Breast epithelium (tissue), 4 donors: ENCODE measurements at places on chromosomes 4 and X. TPM values are rescaled to one million over a fixed set of nuclear protein-coding genes. Genes with fewer than 3 reads are reported as not detected.

GRCh38 chr4:46270986-46271596, 118.8 kb downstream of the GABRA2 start:
- no peaks in the 10 kb centered on the region for H3K27me3 ChIP-seq
- H3K27ac ChIP-seq = no peak overlapping the region
- H3K4me1 ChIP-seq = no peaks in the 10 kb centered on the region
- H3K4me3 ChIP-seq = no peak overlapping the region
- no peaks in the 10 kb centered on the region for H3K36me3 ChIP-seq
- DNase-seq = no peak

DNA sequence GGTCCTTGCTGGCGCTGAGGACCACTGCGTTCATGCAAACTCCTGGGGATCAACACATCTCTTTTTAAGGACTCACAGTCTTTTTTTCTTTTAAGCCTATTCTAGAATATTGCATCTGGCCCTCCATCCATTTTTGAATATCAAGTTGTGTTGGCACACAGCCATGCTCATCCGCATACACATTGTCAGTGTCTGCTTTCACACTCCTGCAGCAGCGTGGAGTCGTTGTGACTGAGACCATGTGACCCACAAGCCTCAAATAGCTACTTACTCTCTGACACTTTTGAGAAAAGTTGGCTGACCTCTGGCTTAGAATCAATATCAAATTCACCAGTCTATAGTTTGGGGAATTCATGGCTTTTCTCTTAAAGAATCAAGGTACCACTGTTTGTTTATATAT, 191.8 kb upstream of the S100G start:
- H3K4me1 ChIP-seq = no peaks in the 10 kb centered on the region
- no peak overlapping the region for H3K4me3 ChIP-seq
- no peak for DNase-seq
- no peak overlapping the region for H3K27ac ChIP-seq

GRCh38 chrX:79630033-79631009, 263.2 kb upstream of the ITM2A start:
- no peak overlapping the region for H3K4me3 ChIP-seq
- H3K4me1 ChIP-seq = no peaks in the 10 kb centered on the region
- no peak overlapping the region for H3K27ac ChIP-seq
- DNase-seq = no peak
- no peaks in the 10 kb centered on the region for H3K36me3 ChIP-seq

DNA sequence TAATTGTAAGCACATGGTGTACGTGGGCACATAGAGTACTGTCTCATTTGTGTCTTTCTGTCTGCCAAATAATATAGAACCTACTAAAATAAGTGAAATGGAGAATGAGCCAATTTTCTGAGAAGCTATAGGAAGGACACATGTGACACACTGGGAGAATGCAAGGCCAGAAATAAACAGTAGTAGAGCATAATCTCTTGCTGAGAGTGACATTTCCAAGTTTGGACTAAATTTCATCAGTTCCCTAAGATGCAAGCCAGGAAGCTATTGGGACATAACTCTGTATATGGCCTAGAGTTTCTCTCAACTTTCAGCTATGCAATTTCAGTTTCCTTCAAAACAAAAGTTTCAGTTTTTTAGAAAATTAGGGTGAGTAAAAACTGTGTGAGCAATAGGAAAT, 638.7 kb downstream of the PCDH18 start:
- no peak overlapping the region for H3K27ac ChIP-seq
- no peaks in the 10 kb centered on the region for H3K4me1 ChIP-seq
- no peak for DNase-seq
- no peaks in the 10 kb centered on the region for H3K27me3 ChIP-seq
- H3K36me3 ChIP-seq = no peaks in the 10 kb centered on the region

DNA sequence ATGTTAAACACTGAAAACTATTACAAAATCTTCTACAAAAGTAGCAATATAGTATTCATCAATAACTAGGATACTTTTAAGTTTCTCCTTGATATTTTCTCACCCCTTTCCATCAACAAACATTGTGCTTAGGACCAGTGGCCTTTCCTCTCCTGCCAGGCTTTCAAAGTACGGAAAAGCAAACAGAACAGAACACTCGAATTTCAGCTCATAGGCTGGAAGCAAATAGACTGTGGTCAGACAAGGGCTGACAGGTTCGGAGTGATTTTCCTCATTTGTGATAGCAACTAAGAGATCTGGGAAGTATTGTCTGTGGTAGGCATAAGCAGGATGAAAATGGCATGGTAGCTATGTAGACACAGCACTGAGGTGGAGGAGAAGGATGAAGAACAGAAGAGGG, 68.6 kb upstream of the SORBS2 start:
- H3K4me1 ChIP-seq = no peaks in the 10 kb centered on the region
- H3K4me3 ChIP-seq = no peak overlapping the region
- no peak overlapping the region for H3K27ac ChIP-seq
- no peaks in the 10 kb centered on the region for H3K27me3 ChIP-seq
- DNase-seq = no peak

- no peaks in the 10 kb centered on the region for H3K36me3 ChIP-seq
- no peaks in the 10 kb centered on the region for H3K4me1 ChIP-seq
- no peak overlapping the region for H3K27ac ChIP-seq
- DNase-seq = no peak
- H3K4me3 ChIP-seq = no peak overlapping the region
Observed at GRCh38 chr4:100100985-100101384, 89.3 kb downstream of the DDIT4L start.

DNA sequence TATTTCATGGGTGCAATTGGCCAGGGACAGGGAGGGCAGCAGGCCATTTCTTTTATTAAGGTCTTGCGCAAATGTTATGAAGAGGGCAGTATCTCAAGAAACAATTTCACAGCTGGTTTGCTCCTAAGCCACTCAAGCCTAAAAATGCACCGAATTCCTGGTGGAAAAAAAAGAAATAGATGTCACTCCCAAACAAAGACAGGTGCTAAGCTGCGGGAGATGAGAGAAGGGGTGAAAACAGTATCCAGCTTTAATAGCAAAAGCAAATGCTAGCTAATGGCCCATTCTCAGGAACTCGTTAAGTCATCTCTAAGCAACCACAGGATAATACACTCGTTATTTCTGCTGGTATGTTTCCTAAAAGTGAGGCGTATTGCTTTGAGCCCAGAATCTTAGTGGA, 116.4 kb downstream of the ARX start:
- no peak overlapping the region for H3K4me3 ChIP-seq
- H3K4me1 ChIP-seq = no peaks in the 10 kb centered on the region
- no peak overlapping the region for H3K27ac ChIP-seq
- no peaks in the 10 kb centered on the region for H3K36me3 ChIP-seq
- H3K27me3 ChIP-seq = no peaks in the 10 kb centered on the region

DNA sequence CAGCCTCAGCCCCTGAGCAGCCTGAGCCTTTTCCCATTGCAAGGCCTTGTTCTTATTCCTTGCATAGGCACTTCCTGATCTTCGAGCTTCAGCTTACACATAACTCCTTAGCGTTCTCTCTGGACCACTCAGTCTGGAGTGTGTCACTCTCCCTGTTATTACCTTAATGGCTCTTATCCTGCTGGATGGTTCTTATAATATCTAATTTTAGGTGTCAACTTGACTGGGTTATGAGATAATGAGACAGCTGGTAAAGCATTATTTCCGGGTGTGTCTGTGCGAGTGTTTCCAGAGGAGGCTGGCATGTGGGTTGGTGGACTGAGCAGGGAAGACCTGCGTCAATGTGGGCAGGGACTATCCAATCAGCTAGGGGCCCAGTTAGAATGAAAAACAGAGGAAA, 75.7 kb downstream of the HAUS3 start:
- no peaks in the 10 kb centered on the region for H3K4me1 ChIP-seq
- H3K27me3 ChIP-seq = no peaks in the 10 kb centered on the region
- no peak for DNase-seq
- no peak overlapping the region for H3K4me3 ChIP-seq
- no peak overlapping the region for H3K27ac ChIP-seq

- H3K36me3 ChIP-seq = no peaks in the 10 kb centered on the region
- no peak overlapping the region for H3K27ac ChIP-seq
- H3K4me1 ChIP-seq = no peaks in the 10 kb centered on the region
- DNase-seq = no peak
Observed at GRCh38 chr4:100736641-100737451, 219.0 kb upstream of the EMCN start.

DNA sequence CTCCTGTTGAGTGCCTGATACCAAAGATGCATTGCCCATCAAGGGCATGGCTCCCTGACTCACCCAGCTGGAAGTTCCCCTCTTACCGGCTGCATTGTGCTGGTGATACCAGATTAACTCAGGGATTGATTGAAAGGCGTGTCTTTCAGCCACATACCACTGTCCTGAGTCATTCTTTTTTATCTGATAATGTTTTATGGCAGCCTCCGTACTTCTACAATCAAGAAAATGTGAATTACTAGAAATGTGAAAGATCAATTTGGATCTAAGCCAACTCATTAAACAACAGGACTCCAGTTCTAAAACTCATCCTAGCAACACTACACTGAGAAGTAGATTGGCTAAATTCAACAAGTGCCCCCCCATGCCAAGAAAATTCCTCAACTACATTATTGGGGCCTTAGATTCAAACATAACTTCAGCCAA, 40.0 kb downstream of the TXK start:
- no peaks in the 10 kb centered on the region for H3K27me3 ChIP-seq
- no peaks in the 10 kb centered on the region for H3K36me3 ChIP-seq
- no peaks in the 10 kb centered on the region for H3K4me1 ChIP-seq
- DNase-seq = no peak
- no peak overlapping the region for H3K4me3 ChIP-seq

GRCh38 chr4:85603437-85604336, 128.7 kb downstream of the ARHGAP24 start:
- H3K27me3 ChIP-seq = no peaks in the 10 kb centered on the region
- H3K36me3 ChIP-seq = no peaks in the 10 kb centered on the region
- no peak overlapping the region for H3K27ac ChIP-seq
- H3K4me3 ChIP-seq = no peak overlapping the region
- no peaks in the 10 kb centered on the region for H3K4me1 ChIP-seq
- DNase-seq = no peak

DGKQ gene
- 5.3 TPM for total RNA-seq

LRAT gene
- 3.9 TPM for total RNA-seq

SLC9B1 gene
- 1.6 TPM for total RNA-seq

TRO gene
- total RNA-seq = 22.0 TPM
